ENCODE measurements at places on chromosomes 4 and X. TPM values are rescaled to one million over a fixed set of nuclear protein-coding genes. Genes with fewer than 3 reads are reported as not detected.
A peak's percentile ranks its signal among the peaks of the same experiment; 100 is the strongest.

The PDZD4 gene
- total RNA-seq: 3.2 TPM

- H3K4me3 ChIP-seq: no peak overlapping the region
- H3K36me3 ChIP-seq: no peaks in the 10 kb centered on the region
- no peaks in the 10 kb centered on the region for H3K4me1 ChIP-seq
- H3K27me3 ChIP-seq: no peaks in the 10 kb centered on the region
- no peak overlapping the region for H3K27ac ChIP-seq
These were observed 115.6 kb upstream of the SCML1 start for GRCh38 chrX:17621566-17622270.

GRCh38 chr4:99642725-99643489, 14.7 kb downstream of the C4orf54 start:
- no peaks in the 10 kb centered on the region for H3K36me3 ChIP-seq
- no peaks in the 10 kb centered on the region for H3K4me1 ChIP-seq
- DNase-seq: peak; percentile 53
- H3K27me3 ChIP-seq: no peaks in the 10 kb centered on the region
- no peak overlapping the region for H3K4me3 ChIP-seq
- H3K27ac ChIP-seq: no peak overlapping the region

The VCX3B gene
- 2.0 TPM for total RNA-seq

DNA sequence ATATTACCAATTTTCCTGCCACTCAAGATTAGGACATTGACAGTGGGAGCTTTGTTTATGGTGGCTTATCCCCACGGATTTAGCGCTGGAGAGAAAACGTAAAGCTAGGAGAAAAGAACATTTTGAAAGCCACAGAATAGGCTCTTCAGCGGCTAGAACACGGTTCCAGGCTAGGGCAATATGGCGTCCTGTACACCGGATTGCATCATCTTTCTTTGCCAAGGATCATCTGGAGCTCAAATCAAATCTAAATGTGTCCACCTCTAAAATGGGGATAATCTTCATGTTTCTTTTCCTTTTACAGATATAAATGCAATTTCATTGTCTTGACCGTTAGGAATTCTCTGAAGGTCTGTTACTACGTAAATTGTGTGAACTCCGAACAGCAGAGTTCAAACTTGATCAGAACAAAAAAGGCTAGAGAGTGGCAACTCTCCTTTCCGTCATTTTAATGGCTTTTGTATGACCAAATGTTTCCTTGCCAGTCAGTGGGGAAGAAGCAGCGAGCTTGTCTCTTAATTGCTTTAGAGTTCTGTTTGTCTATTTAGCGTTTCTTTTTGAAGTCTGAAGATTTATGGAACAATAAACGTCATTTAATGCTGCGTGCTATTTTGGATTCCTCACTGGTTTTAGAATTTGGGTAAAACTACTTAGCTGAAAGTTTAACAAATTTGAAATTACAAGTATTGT, 2.6 kb upstream of the WWC2 start:
- H3K4me1 ChIP-seq: peaks cover 17% of the 10 kb centered on the region
- DNase-seq: no peak
- H3K36me3 ChIP-seq: no peaks in the 10 kb centered on the region
- H3K27me3 ChIP-seq: no peaks in the 10 kb centered on the region
- H3K4me3 ChIP-seq: no peak overlapping the region

- no peak for DNase-seq
- no peaks in the 10 kb centered on the region for H3K4me1 ChIP-seq
- H3K36me3 ChIP-seq: no peaks in the 10 kb centered on the region
These were observed 24.3 kb upstream of the GLRA2 start for GRCh38 chrX:14504960-14505538.

GRCh38 chr4:48187813-48188212, 53.8 kb upstream of the TXK start:
- DNase-seq: no peak
- H3K27ac ChIP-seq: no peak overlapping the region
- H3K36me3 ChIP-seq: no peaks in the 10 kb centered on the region
- no peaks in the 10 kb centered on the region for H3K4me1 ChIP-seq
- no peaks in the 10 kb centered on the region for H3K27me3 ChIP-seq

The F11 gene
- not detected for total RNA-seq

DNA sequence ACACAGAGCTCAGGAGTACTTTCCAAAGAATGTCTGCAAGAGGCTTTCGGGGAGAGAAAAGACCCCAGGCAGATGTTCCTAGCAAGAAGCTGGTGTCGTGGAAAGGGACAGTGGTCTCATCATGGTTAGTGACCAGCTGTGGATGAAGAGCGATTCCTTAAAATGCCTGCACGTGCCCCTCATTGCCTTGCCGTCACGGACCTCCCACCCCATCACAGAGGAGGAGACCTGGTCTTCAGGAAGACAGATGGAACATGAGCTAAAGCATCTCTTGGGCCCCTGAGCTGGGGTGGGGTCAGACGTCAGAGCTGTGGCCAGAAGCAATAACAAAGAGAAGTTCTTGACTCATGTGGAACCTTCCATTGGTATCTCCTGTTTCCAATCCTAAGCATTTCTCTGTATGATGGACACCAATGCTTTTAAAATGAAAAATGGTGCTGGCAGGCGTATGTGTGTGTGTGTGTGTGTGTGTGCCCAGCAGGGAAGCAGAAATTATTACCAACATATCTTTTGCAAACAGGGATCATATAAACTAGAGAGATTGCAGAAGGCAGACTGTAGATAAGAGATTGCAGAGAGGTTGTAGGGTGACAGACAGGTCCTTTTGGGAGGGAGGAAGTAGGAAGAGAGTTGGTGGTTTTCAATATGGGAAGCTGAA, 25.2 kb upstream of the ASMTL start:
- no peaks in the 10 kb centered on the region for H3K27me3 ChIP-seq
- no peak overlapping the region for H3K27ac ChIP-seq
- no peaks in the 10 kb centered on the region for H3K4me1 ChIP-seq
- no peaks in the 10 kb centered on the region for H3K36me3 ChIP-seq

DNA sequence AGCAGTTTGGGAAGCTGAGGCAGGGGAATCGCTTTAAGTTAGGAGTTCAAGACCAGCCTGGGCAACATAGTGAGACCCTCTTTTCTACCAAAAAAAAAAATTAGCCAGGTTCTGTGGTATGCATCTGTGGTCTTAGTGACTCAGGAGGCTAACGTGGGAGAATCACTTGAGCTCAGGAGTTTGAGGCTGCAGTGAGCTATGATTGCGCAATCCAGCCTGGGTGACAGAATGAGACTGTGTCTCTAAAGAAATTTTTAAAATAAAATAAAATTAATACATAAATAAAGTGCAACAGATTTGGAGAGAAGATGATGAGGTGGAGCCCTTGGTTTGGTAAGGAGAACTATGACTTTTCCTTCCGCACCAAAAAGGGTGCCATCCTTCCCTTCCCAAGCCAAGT, 436.9 kb downstream of the NLGN4X start:
- H3K36me3 ChIP-seq: no peaks in the 10 kb centered on the region
- DNase-seq: no peak
- H3K27ac ChIP-seq: no peak overlapping the region
- H3K4me3 ChIP-seq: no peak overlapping the region
- no peaks in the 10 kb centered on the region for H3K4me1 ChIP-seq

The CT45A1 gene
- total RNA-seq: not detected

- H3K27me3 ChIP-seq: no peaks in the 10 kb centered on the region
- H3K27ac ChIP-seq: no peak overlapping the region
- no peak overlapping the region for H3K4me3 ChIP-seq
- no peak for DNase-seq
- H3K4me1 ChIP-seq: peaks cover 28% of the 10 kb centered on the region
These were observed 9.5 kb downstream of the ADH5 start for GRCh38 chr4:99078931-99079624.

DNA sequence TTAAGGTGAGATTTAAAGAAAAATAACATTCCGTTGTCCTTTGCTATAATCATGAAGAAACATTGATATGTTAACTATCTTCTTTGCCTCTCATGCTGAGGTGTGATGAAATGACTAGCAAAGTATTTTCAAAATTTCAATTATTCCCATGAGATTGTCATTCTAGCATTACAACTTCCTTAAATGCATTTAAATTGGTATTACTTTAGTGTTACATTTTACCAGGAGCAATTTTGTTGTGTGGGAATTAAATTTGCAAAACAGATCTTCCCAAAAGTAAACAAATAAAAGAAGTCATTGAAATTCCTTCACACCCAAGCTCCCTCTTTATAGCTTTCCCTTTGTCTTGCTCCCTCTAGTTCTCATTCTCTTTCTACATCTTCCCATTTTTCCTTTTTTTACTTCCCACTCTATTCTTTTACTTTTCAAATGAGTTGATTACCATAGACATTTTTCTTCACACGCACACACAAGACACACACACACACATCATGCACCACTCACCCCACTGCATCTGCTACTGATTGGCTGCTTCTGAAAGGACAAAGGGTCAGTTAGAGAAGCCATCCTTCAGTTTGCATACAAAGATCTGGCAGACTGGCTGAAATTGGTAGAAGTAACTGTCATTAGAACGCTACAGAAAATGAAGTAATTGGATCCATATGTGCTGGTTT, 10.0 kb upstream of the APELA start:
- H3K27me3 ChIP-seq: no peaks in the 10 kb centered on the region
- H3K27ac ChIP-seq: no peak overlapping the region
- no peak for DNase-seq
- H3K4me1 ChIP-seq: no peaks in the 10 kb centered on the region

- no peak overlapping the region for H3K4me3 ChIP-seq
- H3K27me3 ChIP-seq: peaks cover 2% of the 10 kb centered on the region
- no peak overlapping the region for H3K27ac ChIP-seq
- H3K4me1 ChIP-seq: no peaks in the 10 kb centered on the region
- no peaks in the 10 kb centered on the region for H3K36me3 ChIP-seq
- no peak for DNase-seq
These were observed 76.7 kb upstream of the AP1S2 start for GRCh38 chrX:15931362-15931761.

- no peak overlapping the region for H3K27ac ChIP-seq
- no peak overlapping the region for H3K4me3 ChIP-seq
- DNase-seq: no peak
- H3K27me3 ChIP-seq: no peaks in the 10 kb centered on the region
- no peaks in the 10 kb centered on the region for H3K4me1 ChIP-seq
These were observed 14.6 kb downstream of the PFKFB1 start for GRCh38 chrX:54979432-54979831.

- H3K4me1 ChIP-seq: no peaks in the 10 kb centered on the region
- no peak overlapping the region for H3K27ac ChIP-seq
- no peaks in the 10 kb centered on the region for H3K27me3 ChIP-seq
- no peak for DNase-seq
These were observed 340.5 kb downstream of the GALNTL6 start for GRCh38 chr4:172153719-172154118.

DNA sequence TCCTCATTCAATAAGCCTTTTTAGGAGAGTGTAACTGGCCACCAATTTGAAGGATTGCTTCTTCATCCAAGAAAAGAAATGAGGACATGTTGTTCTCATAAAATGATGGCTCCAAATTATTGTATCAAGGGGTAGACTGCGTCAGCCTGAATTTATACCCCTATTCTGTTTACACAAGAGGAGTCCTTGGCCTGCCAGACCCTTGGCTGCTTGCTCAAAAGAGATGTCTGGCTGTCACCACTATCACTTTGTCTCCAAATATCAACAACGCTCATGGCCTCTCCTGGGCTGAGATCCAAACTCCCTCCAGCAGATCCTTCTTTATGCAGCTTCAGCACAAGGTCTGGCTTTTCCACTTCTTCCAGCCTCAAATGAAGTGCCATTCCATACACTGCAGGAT, 127.9 kb downstream of the OR13H1 start:
- no peaks in the 10 kb centered on the region for H3K36me3 ChIP-seq
- H3K27ac ChIP-seq: no peak overlapping the region
- no peaks in the 10 kb centered on the region for H3K27me3 ChIP-seq
- no peak overlapping the region for H3K4me3 ChIP-seq
- no peaks in the 10 kb centered on the region for H3K4me1 ChIP-seq

- H3K27ac ChIP-seq: no peak overlapping the region
- no peaks in the 10 kb centered on the region for H3K36me3 ChIP-seq
- no peaks in the 10 kb centered on the region for H3K27me3 ChIP-seq
- H3K4me1 ChIP-seq: no peaks in the 10 kb centered on the region
These were observed 479.5 kb downstream of the SPRY1 start for GRCh38 chr4:123876143-123876542.

All from thyroid gland (tissue), 4 donors.